HCT116 (cell line): ENCODE measurements at places on chromosomes 16 and 17.

- no peak for DNase-seq
These were observed 26.7 kb upstream of the ITGB4 start for GRCh38 chr17:75694536-75694935.

DNA sequence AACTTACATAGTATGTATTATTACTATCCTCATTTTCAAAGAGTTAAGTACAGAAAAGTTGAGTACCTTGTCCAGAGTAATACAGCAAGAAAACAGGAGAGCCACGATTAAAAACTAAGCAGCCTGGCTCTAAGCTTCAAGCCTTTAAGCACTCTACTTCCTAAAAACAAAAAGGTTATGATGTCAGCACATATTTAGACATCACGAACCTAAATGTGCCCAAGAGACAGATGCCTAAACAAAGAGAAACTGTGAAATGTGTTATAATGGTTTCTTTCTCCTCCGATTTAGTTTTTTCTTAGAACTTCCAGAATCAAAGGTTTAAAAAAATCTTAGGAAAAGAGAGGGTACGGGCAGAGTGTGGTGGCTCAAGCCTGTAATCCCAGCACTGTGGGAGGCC is 151.0 kb downstream of the VPS53 start:
- DNase-seq: no peak

DNA sequence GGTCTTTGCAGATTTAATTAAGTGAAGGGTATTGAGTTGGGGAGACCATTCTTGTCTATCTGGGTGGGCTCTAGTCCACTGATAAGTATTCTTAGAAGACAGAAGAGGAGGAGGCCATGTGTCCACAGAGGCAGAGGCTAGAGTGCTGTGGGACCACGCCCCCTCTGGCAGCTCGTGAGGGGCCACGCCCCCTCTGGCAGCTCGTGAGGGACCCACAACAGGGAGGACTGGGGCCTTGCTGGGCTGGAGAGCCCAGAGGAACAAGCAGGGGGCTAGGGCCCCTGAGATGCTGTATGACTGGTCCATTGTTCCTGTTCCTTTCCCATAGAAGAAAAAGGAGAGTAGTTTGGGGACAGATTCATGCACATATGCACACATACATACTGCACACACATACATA is 106.8 kb downstream of the METRNL start:
- no peak for DNase-seq

DNA sequence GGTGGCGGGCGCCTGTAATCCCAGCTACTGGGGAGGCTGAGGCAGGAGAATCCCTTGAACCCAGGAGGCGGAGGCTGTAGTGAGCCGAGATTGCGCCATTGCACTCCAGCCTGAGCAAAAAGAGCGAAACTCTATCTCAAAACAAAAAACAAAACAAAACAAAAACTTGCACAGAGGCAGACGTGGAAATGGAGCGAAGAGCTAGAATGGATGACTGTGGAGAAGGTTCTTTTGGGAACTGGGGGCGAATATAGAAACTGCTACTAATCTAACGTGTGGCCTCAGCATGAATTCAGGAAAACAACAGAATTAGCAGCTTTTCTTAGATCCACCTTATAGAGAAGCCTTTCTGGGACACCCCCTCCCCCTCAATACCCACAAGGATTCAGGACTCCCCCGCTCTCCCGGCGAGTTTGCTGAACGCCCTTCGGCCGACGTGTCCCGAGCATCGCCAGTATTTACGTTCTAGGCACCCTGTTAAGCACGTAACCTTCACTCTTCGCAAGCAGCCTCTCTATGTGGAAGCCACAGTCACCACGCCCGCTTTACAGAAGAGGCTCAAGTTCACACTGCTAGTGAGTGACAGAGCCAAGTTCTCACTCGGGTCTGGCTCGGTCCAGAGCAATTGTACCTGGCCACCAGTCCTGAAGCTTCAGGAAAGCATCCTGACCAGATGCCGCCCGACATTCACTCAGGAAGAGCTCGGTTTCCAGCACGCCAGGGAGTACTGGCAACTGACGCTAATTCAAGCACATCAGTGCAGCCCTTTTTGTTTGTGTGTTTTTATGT is 13.3 kb upstream of the ABR start:
- DNase-seq: no peak

- DNase-seq: no peak
These were observed 35.4 kb upstream of the PABPN1L start for GRCh38 chr16:88901718-88902337.

- DNase-seq: no peak
These were observed 5.8 kb upstream of the CBX4 start for GRCh38 chr17:79844869-79845600.

GRCh38 chr16:28974007-28974436 is 556 bp upstream of the SPNS1 start:
- DNase-seq: peak; percentile 23

- DNase-seq: no peak
These were observed 583 bp downstream of the ATXN2L start for GRCh38 chr16:28823291-28823872.

DNA sequence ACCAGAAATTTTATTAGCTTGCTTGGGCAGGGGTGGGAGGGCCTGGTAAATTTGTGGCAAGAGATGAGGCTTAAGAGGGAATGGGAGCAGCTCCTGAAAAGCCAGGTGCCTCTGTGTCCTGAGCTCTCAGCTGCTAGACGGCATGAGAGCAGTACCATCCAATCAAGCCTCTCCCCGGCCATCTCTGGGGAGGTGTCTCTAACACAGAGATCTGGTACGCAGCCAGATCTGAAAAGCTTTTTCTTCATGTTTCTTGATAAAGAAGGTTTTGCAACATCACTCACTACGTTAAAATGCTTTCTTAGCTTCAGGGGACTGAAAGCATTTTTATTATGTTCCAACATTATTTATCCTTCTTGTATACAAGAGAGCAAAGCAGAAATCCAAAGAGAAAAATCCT is 488.2 kb downstream of the RBFOX1 start:
- no peak for DNase-seq

GRCh38 chr17:64635647-64636305 is 26.3 kb downstream of the SMURF2 start:
- DNase-seq: no peak

- no peak for DNase-seq
These were observed 3.5 kb upstream of the CORO1A start for GRCh38 chr16:30179931-30180330.

GRCh38 chr17:43848601-43849000 is 1.6 kb downstream of the CD300LG start:
- no peak for DNase-seq

GRCh38 chr17:78185981-78186691 is 716 bp downstream of the TK1 start:
- no peak for DNase-seq

- no peak for DNase-seq
These were observed 32.3 kb downstream of the CHD9 start for GRCh38 chr16:53087101-53087500.

DNA sequence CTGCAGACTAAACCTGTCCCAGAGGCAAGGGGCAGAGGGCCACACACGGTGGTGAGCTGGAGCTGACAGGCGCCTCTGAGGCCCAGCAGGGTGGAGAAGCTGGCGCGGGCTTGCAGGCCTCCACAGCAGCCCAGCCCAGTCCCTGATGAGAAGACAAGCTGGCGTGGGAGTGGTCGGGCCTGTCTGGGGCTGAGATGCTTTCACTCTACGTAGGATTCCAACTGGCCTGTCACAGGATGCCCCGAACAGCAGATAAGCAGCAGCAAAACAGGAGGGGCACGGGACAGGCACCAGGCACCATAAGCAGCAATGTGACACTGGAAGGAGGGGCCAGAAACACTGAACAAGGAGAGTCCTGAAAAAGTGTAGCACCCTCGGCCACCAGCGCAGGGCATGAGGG is 40.1 kb downstream of the PEMT start:
- DNase-seq: no peak

DNA sequence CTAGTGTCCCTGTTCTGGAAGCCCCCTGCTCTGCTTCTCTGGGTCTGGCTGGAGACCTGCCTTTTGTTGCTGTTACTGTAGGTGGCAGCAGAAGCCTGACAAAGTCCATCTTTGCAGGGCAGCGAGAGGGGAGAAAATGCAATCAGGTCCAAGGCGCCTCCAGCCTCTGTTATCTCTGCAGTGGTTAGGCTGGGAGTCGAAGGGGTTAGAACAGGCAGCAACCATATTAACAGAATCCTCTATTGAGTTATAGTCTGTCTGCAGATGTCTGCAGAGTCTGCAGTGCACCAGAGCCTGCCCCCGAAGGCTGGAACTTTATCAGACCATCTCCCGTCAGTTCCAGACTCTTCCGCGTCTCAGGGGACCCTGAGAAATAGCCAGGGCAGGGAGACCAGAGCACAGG is 404.9 kb upstream of the EEF2KMT start:
- DNase-seq: no peak

DNA sequence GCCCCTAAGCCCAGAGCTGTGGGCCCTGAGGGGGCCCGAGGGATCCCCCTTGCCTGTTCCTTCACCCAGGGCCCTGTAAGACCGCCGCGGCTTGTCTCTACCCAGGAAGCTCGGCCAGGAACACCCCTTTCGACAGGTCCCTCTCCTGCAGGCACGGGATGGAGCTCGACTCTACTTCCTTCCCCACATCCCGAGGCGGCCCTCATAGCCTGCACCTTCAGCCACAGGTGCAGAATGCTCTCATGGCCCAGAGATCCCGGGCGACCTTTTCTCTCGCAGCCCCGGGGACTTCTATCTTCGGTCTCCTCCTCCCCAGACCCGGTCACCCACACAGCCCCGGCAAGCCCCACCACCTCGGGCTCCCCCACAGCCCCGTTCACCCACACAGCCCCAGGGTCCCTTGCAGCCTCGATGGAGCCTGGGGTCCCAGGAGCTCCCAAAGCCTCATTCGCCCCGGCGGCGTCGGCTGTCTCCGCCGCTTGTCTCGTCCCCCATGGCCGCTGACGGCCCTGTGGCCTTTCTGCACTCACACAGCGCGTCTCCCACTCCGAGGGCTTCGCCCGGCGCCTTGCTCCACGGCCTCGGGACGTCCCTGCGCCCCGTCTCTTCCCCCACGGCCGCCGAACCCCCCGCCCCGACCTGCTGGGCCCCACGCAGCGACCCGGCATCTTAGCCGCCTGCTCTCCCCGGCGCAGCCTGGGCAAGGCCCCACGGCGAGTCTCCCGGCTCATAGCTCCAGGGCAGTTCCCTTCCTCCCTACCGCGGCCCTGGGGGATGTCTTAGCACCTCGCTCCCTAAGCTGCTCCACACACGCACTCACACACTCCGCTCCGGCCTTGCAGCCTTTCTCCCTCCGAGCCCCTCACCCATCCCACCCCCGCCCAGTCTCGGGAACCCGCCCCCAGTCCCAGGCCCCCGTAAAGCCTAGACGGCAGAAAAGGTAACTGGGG is 650 bp downstream of the KIAA0753 start:
- DNase-seq: no peak

DNA sequence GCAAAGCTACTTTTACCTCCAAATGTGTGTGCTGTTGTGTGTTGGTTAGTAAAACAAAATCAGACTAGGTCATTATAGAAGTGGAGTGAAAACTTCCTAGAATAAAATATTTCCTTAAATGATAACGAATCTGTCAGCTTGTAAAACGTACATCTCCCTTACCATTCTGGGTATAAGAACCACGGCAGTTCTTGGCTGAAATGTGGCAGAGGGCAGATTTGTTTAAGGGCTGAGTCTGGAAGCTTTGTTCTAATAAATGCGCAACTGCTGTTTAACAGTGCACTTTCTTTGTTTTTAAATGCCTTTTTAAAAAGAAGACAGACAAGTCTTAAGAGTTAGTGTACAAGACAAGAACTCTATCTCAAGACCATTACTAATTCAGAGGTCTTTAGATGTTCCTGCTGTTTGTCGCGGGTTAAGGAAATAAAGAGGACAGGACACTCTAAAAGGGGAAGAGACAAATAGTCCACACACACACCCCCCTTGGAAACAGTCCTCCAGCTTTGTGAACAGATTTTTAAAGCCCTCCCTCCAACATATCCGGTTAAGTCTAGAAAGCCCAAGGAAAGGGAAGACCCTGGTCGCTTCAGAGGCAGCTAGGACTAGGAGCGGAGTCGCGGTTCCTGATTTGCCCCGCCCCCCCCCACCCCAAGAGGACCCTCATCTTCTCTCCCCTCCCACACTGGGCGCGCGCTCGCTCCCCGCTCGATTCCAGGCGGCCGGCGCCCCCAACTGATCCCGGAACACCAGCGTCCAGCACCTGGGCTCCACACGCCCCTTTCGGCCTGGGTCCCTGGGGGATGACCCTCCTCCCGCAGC is 658 bp downstream of the SYNRG start:
- no peak for DNase-seq

- peak; percentile 62 for DNase-seq
These were observed 16.8 kb upstream of the RMI2 start for GRCh38 chr16:11328172-11329070.

- peak; percentile 51 for DNase-seq
These were observed 8.1 kb upstream of the DNASE1 start for GRCh38 chr16:3646348-3646920.

DNA sequence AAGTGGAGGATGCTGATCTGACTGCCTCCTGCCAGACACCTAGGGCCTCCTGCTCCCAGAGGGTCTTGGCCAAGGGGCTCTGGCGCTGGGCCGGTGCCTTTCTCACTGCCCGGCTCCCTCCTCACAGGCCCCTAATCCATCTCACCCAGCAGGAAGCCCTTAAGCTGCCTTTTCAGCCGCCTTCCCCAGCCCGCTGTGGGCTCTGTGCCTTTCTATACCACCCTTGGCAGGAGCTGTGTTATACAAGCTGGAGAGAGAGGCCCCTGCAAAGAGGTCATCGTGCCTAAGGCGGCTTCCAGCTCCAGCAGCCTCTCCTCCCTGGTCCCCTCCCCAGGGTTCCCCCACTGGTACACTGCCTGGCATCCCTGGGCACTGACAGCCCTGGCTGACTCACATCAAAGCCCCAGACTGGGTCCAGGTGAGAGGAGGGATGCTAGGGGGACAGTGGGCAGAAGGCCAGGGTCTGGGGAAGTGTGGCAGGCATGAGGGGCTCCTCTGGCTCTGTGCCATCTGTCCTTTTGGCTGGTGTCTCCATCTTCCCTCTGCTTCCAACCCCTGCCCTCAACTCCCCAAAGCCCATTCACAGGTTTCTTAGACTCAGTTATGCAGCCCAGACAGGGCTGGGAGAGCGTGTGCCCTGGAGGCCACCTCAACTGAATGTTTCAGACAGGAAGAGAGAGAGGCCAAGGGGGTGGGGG is 15.3 kb upstream of the FZD2 start:
- no peak for DNase-seq

DNA sequence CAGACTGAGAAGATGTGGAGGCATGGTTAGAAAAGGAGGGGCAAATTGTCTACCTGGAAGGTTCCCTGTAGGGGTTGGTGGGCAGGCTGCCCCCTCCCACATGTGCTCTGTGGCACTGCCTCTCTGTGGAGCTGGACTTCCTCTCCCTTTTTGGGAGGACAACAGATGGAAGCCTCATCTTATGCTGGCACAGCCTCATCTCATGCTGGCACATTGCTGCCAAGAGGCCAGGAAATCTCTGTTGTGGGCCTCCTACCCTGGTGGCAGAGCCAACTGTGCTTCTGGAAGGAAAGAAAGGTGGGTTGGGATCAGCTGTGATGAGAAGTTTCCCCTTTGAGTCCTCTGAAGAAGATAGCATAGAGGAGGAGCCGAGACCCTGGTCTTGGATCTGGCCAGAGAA is 19.7 kb upstream of the BRD7 start:
- DNase-seq: no peak

GRCh38 chr17:6233856-6234255 is 163.7 kb downstream of the WSCD1 start:
- DNase-seq: no peak
